ENCODE measurements at places on chromosomes 7 and 10. TPM values are rescaled to one million over a fixed set of nuclear protein-coding genes. Genes with fewer than 3 reads are reported as not detected.

DNA sequence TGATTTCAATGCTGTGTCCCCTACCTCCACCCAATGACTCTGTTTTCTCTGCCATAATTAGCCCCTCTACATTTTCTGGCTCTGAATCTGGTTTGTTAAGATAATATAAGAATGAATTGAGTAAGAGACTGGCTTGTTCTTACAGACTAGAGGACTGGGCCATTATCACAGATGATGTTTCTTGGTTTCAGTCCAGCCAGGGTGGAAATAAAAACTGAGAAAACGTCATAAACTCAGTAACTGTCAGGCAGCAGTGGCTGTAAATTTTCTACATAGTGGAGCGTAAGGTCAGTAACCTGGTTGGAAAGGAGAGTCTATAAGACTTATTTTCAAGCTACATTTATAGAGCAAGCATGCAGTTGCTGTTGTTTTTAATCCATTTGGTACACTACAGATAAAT, 485.4 kb downstream of the HTR7 start:
- DNase-seq = no peak

- DNase-seq = peak; percentile 21
Observed at GRCh38 chr10:80405626-80406025, 2.7 kb upstream of the PRXL2A start.

DNA sequence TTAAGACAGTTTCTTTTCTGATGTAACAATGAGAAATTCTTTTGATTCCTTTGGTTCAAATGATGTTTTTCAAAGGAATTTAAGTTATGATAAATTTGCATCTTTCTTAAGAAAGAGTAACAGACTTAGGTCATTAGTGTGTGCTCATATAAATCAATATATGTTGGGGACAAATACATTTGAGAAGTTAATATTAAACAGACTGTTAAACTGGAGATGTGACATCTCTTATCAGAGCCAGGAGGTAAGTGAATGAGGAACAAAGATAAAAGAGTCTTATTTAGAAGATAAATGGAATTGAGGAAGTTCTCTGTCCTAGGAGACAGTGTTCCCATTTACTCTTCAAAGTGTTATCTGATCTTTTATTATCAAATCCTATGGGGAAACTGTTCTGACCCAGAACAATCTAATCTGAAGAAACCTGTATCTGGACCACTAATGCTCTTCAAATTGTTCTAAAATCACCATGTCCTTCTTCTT, 104.8 kb upstream of the LAMB4 start:
- no peak for DNase-seq

The HIPK2 gene
- 244 TPM for total RNA-seq

DNA sequence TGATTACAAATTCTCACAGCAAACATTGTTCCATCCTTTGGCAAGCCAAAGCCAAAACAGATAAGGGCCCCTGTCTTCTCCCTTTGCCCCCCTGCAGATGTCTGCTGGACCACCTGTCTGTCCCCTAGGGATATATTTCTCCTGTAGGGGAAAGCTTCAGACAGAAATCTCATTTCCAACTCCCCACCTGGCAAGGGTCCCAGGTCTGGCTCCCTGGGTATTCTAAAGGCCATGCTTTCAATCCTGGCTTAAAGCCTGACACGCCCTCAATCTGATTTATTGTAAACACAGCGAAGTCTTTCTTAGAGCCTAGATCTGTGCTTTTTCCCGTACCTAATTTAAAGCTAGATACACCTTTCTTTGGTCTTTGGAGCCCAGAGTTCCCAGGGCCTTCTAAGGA, 66.1 kb downstream of the KCNMA1 start:
- no peak for DNase-seq

- DNase-seq = no peak
Observed at GRCh38 chr7:135466442-135467206, 43.3 kb downstream of the CNOT4 start.

DNA sequence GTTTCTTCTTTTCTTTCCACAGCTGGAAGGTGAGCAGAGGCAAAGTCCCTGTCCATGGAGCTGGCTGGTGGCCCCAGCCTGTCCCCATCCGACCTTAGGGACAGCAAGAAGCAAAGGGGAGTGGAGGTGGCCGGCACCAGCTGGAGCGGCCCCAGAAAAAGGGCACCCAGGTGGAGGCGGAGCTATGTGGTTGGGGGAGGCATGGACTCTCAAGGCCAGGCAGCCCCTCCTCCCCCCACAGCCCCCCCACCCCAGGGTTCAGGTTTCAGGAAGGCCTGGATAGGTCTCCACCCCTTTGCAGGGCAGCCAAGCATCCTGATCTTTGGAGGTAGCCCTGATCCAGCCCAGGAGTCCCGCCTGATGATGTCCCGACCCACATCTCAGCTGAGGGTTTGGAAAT, at the start of gene SSC4D:
Gene SSC4D (minus strand): TSS at position 161 of the 400 bp plus-strand sequence. CDS start 5,258 bp downstream, outside the sequence.
- DNase-seq = no peak

- DNase-seq = no peak
Observed at GRCh38 chr10:6786579-6787031, 206.5 kb upstream of the PRKCQ start.

- no peak for DNase-seq
Observed at GRCh38 chr10:43287056-43288007, 20.5 kb upstream of the RASGEF1A start.

The PRKRIP1 gene
- 12.7 TPM for total RNA-seq

The GPR141 gene
- 2.7 TPM for total RNA-seq

- DNase-seq = no peak
Observed at GRCh38 chr10:103535595-103535994, 42.1 kb downstream of the NEURL1 start.

The ERVW-1 gene
- not detected for total RNA-seq

DNA sequence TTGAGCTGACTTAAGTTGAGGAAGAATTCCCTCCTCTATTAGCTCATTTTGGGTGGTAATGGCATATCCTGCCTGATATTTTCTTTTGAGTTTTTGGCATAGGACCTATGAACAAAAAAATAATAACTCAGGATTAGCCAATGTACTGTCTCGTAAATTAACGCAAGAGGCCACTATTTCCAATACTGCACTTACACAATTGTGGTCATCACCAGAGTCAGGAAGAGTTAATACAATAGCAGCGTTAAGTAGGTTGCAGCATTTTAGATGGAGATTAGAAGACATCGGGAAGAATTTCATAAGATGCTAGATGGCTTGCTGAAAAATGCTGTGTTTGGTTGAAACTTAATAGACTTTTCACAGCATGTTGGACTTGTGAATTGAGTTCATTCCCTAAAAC, 36.4 kb downstream of the ANTXRL start:
- no peak for DNase-seq

The WAPL gene
- total RNA-seq = 23.8 TPM

The FRMD4A gene
- 26.6 TPM for total RNA-seq

- DNase-seq = no peak
Observed at GRCh38 chr10:124219062-124219461, 125.7 kb upstream of the CHST15 start.

- DNase-seq = no peak
Observed at GRCh38 chr7:128059143-128059988, 28.1 kb upstream of the LRRC4 start.

- no peak for DNase-seq
Observed at GRCh38 chr10:13758312-13758711, 171.5 kb downstream of the PRPF18 start.

The TEX47 gene
- total RNA-seq = not detected

The PIK3AP1 gene
- total RNA-seq = 6.3 TPM

GRCh38 chr7:131606346-131607290, 50.2 kb upstream of the PODXL start:
- DNase-seq = no peak

- peak; percentile 68 for DNase-seq
Observed at GRCh38 chr7:141402277-141402996, 148.8 kb upstream of the AGK start.

DNA sequence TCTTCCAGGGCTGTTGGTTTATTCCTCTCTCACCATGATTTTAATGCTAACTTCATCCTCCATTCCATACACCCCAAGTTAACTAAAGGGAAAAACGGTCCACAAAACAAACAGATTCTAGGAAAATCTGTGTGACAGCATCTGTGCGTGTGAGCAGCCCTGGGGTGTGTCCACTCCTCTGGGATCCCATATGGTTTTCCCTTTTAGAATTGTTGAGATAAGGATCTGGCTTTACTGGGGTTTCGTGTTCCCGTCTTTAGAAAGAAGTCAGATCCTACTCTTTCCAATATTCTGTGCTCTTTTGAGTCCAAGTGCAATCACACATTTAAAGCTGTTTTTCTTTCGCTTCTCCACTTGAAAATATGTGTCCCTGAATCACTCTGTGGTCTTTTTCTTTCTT, 257.1 kb downstream of the KLF6 start:
- no peak for DNase-seq

DNA sequence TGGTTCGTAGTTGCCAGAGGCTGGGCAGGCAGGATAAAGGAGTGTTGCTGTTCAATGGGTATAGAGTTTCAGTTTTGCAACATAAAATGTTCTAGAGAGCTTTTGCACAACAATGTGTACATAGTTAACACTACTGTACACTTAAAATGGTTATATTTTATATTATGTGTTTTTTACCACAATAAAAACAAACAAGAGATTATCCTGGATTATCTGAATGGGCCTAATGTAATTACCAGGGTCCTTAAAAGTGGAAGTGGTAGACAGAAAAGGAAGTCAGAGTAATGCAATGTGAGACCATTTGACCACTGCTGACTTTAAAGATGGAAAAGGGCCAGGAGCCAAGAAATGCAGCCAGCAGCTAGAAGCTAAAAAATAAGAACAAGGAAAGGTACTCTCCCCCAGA, 159.7 kb downstream of the SGMS1 start:
- no peak for DNase-seq

- DNase-seq = no peak
Observed at GRCh38 chr7:50531928-50532327, 33.3 kb downstream of the DDC start.

DNA sequence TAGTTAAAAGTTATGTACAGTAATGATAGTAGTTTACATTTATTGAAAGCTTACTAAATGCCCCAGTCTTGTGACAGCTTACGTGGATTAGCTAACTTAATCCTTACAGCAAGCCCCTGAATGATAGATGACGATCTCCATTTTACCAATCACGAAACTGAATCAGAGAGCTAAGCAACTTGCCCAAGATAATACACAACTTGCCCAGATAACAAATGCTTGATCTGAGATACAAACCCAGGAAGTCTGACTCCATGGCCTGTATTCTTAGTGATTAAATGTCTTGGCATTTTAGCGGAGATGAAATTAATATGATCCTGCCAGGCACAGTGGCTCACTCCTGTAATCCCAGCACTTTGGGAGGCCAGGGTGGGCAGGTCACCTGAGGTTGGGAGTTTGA, 46.9 kb upstream of the FMC1 start:
- DNase-seq = no peak

GRCh38 chr7:31373337-31374289, 33.1 kb upstream of the NEUROD6 start:
- DNase-seq = no peak

The AOAH gene
- 1.9 TPM for total RNA-seq

GRCh38 chr7:64630496-64630895, 35.4 kb upstream of the ZNF107 start:
- no peak for DNase-seq

DNA sequence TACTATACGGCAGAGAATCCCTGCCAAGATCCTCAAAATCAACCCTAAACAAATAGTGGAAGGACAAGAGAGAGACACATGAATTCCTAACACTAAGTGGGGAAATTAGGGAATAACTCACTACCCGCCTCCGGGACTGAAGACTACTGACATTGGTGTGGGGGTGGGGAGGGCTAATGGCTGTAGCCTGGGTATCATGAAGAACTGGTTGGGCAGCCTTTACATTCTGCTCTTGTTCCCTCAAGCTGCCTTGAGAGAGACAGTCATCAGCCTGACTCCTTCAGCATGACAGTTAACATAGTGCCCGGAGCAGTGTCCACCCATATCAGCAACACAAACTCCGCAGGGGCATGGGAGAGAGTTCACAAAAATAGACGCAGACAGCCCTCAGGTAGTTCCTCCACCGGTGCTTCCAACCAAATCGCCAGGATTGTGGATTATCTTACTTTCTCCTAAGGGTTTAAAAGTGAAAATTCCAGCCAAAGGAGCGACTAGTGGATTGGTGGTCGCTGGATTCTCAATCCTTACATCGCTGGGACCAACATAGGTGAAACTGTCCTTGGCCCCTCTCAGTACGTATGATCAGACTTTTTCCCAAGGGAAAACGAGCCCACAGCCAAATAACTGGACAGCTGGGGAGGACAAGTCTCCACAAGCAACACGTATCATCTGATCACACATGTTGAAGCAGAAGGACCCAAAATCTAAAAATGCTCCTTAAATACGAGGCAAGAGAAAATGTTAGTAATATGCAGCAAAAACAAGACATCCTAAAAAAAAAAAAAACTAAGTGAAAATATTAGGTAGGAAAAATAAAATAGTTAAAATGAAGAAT, 22.6 kb downstream of the TMEM254 start:
- DNase-seq = no peak

DNA sequence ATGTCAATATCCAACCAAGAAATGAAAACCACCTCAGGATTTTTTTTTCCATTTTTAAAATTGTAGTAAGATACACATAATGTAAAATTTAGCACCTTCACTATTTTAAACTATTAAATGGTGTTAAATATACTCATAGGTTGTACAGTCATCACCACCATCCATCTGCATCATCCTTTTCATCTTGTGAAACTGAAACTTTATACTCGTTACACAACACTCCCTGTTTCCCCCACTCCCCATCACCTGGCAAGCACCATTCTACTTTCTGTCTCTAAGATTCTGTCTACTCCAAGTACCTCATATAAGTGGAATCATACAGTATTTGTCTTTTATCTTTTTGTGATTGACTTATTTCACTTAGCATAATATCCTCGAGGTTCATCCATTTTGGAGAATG, 335.2 kb upstream of the NPSR1 start:
- no peak for DNase-seq

- no peak for DNase-seq
Observed at GRCh38 chr10:132360766-132361447, 28.9 kb downstream of the LRRC27 start.

The WEE2 gene
- not detected for total RNA-seq

DNA sequence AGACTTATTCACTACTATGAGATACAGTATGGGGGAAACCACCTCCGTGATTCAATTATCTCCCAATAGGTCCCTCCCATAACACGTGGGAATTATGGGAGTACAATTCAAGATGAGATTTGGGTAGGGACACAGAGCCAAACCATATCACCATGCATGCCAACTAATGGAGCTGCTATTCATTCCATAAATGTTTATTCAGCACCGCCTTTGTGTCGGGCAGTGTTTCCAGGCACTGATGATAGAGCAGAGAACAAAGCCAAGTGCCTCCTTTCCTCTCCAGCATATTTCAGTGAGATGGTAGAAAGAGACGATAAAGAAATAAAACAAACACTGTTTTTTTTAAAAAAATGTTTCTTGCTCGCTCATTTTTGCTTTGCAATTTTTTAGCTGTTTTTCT, 295.9 kb upstream of the FOXK1 start:
- no peak for DNase-seq

GRCh38 chr7:126803060-126803665, 449.6 kb downstream of the GRM8 start:
- no peak for DNase-seq

DNA sequence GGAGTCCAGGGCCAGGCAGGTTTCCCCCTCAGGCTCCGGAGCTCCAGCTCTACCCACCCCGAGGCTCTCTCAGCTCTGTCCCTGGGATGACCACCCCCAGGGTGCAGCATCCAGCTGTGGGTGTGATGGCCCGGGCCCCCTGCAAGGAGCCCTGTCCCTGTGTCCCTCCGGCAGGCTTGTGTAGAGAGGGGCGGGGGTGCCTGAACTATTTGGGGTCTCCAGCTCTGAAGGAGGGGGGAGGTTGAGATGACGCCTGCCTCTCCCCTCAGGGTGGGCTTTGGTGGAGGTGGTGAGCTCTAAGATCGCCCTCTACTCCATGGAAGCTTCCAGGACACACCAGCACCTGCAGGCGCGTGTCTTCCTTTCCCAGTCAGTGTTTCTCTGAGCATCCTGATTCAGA, 39.4 kb downstream of the ADRA2A start:
- no peak for DNase-seq

The CFAP46 gene
- total RNA-seq = 0.61 TPM

Measured in heart left ventricle (tissue), 16 donors.